Activated CD8-positive, alpha-beta memory T cell treated with anti-CD3 and anti-CD28 coated beads, Interleukin-2, amount 10 ng/mL, durations not matched to agents 7 days and 5 days (primary cell): ENCODE measurements at places on chromosomes 16 and 17. TPM values are rescaled to one million over a fixed set of nuclear protein-coding genes. Genes with fewer than 3 reads are reported as not detected.
A peak's percentile ranks its signal among the peaks of the same experiment; 100 is the strongest.

GRCh38 chr16:50610331-50611262 is 62.4 kb downstream of the NKD1 start:
- H3K4me1 ChIP-seq = peaks cover 3% of the 10 kb centered on the region
- no peak overlapping the region for H3K4me3 ChIP-seq
- H3K27me3 ChIP-seq = no peaks in the 10 kb centered on the region
- DNase-seq = no peak

- peak; percentile 59 for DNase-seq
- no peaks in the 10 kb centered on the region for H3K4me1 ChIP-seq
- no peaks in the 10 kb centered on the region for H3K27me3 ChIP-seq
Observed at GRCh38 chr16:67260426-67261063, 11.8 kb downstream of the SLC9A5 start.

DNA sequence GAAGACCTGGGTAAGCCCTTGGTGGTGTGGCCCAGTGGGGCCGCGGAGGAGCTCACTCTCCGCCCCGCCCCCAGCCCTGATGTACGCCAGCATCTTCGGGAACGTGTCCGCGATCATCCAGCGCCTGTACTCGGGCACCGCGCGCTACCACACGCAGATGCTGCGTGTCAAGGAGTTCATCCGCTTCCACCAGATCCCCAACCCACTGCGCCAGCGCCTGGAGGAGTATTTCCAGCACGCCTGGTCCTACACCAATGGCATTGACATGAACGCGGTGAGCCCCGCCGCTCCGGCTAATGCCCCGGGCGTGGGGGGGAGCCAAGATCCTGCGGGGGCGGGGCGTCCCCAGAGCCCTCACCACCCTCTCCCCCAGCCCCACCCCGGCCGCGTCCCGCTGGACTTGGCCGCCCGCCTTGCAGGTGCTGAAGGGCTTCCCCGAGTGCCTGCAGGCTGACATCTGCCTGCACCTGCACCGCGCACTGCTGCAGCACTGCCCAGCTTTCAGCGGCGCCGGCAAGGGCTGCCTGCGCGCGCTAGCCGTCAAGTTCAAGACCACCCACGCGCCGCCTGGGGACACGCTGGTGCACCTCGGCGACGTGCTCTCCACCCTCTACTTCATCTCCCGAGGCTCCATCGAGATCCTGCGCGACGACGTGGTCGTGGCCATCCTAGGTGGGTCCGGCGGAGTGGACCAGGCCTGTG is 12.1 kb upstream of the DCAF7 start:
- DNase-seq = no peak
- H3K27me3 ChIP-seq = peaks cover 34% of the 10 kb centered on the region
- no peaks in the 10 kb centered on the region for H3K36me3 ChIP-seq
- H3K4me1 ChIP-seq = peaks cover 3% of the 10 kb centered on the region
- H3K27ac ChIP-seq = no peak overlapping the region
- no peak overlapping the region for H3K4me3 ChIP-seq

GRCh38 chr17:52762147-52762793 is 603.8 kb upstream of the CA10 start:
- H3K4me1 ChIP-seq = no peaks in the 10 kb centered on the region
- no peak for DNase-seq
- no peak overlapping the region for H3K4me3 ChIP-seq
- no peaks in the 10 kb centered on the region for H3K36me3 ChIP-seq

- H3K4me3 ChIP-seq = no peak overlapping the region
- H3K4me1 ChIP-seq = peaks cover 26% of the 10 kb centered on the region
- H3K36me3 ChIP-seq = peaks cover 5% of the 10 kb centered on the region
- DNase-seq = no peak
- no peaks in the 10 kb centered on the region for H3K27me3 ChIP-seq
Observed at GRCh38 chr17:67520252-67520906, 143.3 kb downstream of the PITPNC1 start.

DNA sequence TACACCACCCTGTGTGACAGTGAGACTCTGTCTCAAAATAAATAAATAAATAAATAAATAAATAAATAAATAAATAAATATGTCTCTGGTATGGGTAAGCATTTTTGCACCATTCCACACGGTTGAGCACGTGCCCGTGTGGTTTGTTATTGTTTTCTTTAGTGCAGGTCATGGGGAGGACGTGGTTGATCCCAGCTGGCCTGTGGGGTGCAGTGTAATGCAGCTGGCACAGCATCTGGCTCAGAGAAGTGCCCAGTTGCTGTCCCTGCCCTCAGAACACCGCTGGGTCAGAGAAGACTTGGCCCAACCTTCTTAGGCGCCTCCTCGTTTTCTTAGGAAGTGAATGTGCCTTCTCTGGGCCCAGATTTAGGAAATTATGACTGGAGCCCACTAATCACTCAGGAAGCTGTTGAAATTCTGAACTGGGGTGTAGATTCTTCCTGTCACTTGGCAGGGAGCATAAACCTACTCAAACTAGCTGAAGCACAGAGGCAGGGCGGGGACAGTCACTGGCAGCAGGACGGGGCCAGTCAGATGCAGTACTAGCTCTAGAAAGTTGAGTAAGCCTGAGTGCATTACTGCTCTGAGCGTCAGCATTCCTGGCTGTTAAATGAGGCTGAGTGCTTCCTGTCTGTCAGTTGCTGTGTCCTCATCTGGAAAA is 85.9 kb downstream of the SNX29 start:
- H3K4me1 ChIP-seq = peaks cover 8% of the 10 kb centered on the region
- H3K36me3 ChIP-seq = no peaks in the 10 kb centered on the region
- no peak overlapping the region for H3K4me3 ChIP-seq
- H3K27ac ChIP-seq = no peak overlapping the region
- DNase-seq = no peak

- no peak for DNase-seq
- H3K4me3 ChIP-seq = no peak overlapping the region
- H3K27me3 ChIP-seq = peaks cover 32% of the 10 kb centered on the region
- H3K4me1 ChIP-seq = no peaks in the 10 kb centered on the region
Observed at GRCh38 chr17:62663304-62663703, 35.8 kb downstream of the MRC2 start.

DNA sequence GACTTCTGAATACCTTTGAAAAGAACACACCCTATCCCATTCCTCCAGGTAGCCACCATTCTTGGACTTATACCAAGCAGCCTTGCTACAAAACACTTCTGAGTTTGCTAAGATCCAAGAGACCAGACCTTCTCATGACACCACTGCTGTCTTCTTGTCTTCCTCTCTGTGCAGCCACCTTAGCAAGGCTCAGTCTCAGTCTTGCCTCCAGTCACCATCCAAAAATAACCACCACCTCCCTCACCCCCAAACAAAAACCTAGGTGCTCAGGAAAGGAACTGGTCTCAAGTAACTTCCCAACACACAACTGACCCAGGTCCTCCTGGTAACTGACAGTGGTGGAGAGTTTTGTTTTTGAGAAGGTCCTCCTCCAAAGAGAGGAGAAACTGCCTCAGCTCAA is 90.9 kb upstream of the CORO6 start:
- no peaks in the 10 kb centered on the region for H3K27me3 ChIP-seq
- DNase-seq = no peak
- H3K4me3 ChIP-seq = no peak overlapping the region

ACSM3 gene
- 9.4 TPM for total RNA-seq

TNFRSF17 gene
- total RNA-seq = not detected

CCL8 gene
- total RNA-seq = not detected

TBC1D3C gene
- total RNA-seq = not detected

MPO gene
- not detected for total RNA-seq

MYH13 gene
- not detected for total RNA-seq
